ENCODE measurements at places on chromosomes 16 and 17.

GRCh38 chr17:51507444-51507843, 247.1 kb downstream of the UTP18 start:
- no peak for DNase-seq

GRCh38 chr17:39950871-39951348, 11.9 kb upstream of the GSDMA start:
- peak; percentile 3 for DNase-seq

- DNase-seq = peak; percentile 86
These were observed 120.1 kb downstream of the CYLD start for GRCh38 chr16:50861970-50862411.

DNA sequence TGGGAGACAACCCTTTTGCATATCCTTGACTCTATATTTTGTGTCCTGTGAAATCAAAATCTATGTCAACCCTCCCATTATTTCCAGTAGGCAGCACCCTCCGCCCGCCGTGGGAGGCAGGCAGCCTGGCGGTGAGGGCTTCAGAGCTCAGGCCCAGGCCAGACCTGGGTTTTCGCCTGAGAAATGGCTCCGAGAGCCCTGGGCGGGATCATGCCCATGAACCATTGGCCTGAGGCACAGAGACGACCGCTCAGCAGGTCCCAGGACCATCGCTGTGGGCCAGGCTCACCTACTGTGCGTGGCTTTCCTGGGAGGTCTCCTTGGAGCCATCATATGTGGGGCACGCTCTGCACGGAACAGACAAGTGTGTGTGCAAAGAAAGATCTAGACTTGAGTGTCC, 6.3 kb upstream of the SLC38A8 start:
- no peak for DNase-seq

DNA sequence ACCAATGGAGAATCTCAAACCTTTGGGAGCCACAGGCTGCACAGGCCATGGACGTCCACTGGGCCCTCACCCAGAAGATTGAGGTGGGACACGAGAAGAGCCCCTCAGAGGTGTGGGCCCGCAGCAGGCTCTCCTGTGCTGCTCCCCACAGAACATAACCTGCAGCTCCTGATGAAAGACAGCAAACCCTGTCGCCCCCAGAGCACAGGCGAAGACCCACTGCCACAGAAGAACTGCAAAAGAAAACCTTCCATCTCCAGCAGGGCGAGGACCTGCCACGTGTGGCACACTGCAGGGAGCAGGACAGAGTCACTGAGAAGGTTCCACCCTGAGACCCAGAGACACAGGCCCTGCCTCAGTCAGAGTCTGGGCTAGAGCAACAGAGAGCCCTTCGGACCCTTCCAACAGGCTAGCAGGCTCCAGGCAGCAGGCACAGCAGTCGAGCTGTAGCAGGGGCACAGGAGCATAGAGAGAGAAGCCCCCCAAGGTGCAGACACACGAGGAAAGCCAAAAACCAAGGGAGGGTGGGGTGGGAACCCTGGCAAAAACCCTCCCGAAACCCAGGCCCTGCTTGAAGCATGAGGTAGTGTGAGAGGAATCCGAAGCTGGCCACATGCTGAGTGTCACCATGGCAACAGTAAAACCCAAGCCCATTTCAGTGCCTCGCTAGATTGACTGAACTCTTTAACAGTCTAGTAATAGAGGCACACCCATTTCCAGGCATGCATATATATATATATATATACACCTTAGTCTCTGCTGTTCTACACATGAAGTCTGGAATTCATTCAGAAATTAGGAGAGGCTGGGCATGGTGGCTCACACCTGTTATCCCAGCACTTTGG, 60.0 kb upstream of the CHMP6 start:
- DNase-seq = peak; percentile 90

- DNase-seq = no peak
These were observed 15.9 kb upstream of the MEIOB start for GRCh38 chr16:1887711-1888354.

DNA sequence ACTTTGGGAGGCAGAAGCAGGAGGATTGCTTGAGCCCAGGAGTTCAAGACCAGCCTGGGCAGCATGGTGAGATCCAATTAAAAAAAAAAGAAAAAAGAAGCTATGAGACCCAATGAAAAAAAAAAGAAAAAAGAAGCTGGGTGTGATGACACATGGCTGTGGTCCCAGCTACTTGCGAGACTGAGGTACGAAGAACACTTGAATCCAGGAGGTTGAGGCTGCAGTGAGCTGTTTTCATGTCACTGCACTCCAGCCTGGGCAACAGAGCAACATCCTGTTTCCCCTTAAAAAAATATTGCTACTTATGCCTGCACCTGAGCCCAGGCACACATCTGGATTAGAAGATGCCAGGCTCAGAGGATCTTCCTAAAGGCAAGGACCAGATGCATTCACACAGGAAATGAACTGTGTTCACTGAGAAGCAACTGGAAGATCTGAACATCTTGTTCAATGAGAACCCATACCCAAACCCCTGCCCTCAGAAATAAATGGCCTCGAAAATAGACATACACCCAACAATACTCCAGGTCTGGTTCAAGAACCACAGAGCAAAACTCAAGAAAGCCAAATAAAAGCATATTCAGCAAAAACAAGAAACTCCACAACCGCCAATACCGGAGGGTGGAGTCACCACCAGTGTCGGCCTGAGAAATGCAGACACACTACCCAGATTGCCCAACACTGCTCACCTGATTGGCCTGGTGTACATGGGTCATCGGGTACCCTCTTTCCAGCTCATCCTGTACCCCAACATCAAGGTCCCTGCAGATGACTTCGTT, 4.4 kb downstream of the RNF135 start:
- DNase-seq = no peak

DNA sequence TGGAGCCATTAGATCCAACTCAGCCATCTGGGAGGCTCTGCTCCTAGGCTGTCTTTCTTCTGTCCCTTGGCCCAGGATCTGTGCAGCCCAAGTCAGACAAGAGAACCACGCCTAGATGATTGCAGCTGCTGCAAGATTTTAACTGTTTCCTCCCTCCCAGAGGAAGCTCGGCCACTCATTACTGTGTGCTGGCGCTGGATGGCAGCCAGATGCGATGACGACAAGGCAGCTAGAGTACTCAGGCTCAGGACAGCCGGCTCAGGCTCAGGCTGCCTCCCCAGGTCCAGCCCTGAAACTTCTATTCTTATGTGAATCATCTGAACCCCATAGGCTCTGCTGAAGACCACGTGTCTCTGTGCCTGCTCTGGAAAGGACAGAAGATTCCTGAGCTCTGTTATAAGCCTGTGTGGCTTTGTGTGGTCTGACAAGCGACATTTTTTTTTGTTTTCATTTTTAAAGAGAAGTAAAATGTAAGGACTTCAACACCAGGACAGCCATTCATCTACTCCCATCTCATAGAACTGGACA, 32.1 kb upstream of the FBXW10B start:
- peak; percentile 99 for DNase-seq

- DNase-seq = peak; percentile 75
These were observed at the start of gene STAT5B for GRCh38 chr17:42276359-42276608. STAT5B (minus strand) TSS chr17:42276391; CDS start chr17:42232127, 44,264 bp downstream.

- no peak for DNase-seq
These were observed 39.5 kb upstream of the ATP2A3 start for GRCh38 chr17:4003501-4004421.

DNA sequence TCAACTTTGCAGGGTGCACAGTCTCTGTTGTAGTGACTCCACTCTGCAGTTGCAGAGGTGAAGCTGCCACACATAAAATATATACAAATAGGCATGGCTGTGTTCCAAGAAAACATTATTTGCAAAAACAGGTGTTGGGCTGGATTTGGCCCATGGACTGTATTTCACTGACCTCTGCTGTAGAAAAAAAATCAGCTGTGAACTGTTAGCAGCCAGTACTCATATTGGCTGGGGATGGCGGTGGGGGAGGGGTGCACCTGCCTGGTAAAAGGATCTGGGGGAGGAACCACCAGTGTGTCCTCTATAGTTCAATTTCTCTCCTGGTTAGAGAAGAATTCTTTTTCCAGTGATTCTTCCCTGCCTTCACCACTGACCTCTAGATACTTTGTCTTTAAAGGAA, 50.0 kb downstream of the SHISA9 start:
- no peak for DNase-seq

DNA sequence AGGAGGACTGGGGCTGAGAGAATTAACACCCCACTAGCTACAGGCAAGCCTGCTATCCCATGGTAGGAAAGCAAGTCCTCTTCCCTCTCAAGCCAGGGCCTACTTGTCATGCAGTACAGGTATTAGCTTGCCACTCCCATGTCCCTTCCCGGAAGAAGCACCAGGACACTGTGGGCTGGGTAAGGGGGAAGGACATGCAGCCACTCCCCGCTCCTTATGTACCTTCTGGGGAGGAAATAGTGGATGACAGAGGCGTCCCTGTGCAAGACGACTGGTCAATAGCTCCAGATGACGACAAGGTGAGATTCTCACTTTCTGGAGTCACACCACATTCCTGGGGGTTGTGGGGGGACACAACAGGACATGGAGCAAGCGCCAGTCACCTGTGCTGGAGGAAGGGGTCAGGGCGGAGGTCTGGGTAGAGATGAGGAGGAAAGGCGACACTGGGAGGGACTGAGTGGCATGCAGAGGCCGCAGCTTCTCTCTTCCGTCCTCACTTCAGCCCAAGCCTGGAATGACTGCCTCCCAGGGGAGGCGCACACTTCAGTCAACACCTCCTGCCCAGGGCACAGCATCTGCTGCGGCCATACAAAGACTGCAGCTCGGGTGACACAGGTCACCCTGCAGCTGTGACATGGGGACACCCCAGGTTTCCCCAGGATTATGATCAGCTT, 15.1 kb upstream of the FOXJ1 start:
- DNase-seq = no peak

- no peak for DNase-seq
These were observed 33.0 kb upstream of the PRKCB start for GRCh38 chr16:23802776-23803175.

DNA sequence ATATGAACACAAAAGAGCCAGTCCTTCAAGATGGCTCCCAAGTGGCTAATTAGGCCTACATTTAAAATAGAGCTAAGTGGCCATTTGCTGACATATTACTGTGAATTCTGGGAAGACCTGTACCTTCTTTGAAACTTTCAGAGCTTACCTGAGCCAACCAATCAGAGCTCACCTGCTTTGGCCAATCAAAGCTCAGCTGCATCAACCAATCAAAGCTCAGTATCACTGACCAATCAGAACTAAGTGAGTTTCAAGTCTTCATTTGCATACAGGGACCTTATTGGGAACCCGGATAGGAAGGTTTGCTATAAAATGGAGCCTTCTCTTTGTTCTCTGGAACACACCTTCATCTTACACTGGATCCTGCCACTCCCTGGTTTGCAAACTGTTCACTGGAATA, 63.7 kb downstream of the FOXL1 start:
- DNase-seq = no peak

GRCh38 chr16:67150833-67151396, at the start of gene B3GNT9:
B3GNT9 (minus strand) TSS chr16:67150998; CDS start chr16:67150485, 513 bp downstream.
- peak; percentile 80 for DNase-seq

DNA sequence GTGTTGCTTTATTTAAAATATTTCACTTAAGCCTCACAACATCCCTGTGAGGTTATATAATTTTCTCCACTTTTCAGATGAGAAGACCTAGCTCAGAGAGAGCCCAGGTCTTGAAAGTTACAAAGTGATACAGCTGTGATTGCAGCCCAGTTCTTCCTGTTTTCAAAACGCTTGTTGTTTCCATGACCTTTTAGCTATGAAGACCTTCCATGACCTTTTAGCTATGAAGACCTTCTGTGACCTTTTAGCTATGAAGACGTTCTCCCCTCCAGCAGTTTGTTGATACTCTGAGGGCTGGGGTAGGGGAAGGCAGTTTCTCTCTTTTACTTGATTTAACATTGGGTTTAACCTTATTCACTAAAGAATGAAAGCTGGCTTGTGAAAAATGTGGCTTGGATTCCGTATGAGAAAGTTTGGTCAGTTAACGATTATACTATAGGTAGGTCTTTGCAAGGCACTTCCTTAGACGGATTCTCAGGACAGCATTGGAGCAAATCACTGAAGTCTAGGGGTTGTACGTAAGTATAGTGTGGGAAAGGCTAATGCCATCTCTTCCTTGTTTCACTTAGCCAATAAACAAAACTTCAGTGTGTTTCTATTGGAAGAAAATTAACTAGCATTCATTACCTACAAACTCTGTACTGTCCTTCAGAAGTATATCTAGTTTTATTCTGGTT, 20.7 kb downstream of the PHKB start:
- DNase-seq = no peak

DNA sequence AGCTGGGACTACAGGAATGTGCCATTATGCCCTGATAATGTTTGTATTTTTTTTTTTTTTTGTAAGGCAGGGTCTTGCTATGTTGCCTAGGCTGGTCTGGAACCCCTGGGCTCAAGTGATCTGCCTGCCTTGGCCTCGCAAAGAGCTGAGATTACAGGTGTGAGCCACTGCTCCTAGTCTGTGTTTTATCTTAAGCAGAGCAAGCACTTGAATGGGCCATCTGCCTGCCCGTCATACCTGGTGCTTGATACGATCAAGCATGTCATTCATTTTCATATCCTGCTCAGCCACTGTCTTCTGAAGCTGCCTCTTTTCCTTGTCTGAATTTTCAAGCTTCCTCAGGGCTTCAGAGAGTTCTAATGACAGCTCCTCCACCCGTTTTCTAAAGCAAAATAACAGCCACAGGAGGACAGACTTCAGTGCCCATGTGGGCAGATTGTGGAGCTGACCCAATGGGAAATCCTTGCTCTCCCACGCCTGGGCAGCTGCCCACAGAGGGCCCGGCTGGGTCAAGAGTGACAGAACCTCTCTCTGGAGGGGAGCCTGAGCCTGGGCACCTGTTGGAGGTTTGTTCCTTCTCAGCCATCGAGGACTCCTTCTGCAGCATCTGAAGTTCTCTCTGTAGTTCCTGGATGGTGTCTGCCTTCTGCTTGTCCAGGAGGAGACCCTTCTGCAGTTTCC, 36.5 kb downstream of the DHX38 start:
- DNase-seq = no peak

GRCh38 chr17:75069783-75070182, 18.0 kb upstream of the SLC16A5 start:
- peak; percentile 26 for DNase-seq

DNA sequence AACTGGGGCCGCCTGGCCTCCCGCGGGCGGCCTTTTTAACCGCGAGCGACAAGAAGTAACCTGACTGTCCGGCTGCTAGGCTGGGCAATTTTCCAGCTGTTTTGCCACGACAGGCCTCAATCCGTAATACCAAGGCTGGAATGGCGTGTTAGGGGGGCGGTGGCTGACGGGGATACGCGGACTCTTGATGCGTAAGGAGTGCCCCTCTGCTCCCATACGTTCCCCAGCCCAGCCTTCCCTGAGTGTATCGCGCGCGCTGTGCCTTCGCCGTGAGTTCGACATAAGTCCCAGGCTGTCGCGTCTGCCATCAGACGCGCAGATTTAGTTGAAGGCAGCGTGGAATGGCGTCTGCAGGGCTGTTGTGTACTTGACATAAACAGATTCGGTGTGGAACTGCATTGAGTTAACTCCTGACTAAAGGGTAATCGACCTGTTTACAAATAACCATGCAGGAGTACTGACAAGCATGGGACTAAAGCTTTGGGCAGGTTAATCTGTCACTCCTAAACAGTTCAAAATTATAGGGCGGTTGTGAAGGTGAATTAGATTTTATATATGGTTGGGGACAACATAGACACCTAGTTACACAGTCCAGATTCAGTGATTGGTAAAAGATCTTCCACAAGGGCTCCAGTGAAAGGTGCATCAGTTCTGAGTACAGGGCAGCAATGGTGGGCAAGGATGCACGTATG, 16.6 kb upstream of the ERN1 start:
- peak; percentile 73 for DNase-seq

- DNase-seq = peak; percentile 71
These were observed 70.0 kb upstream of the PMFBP1 start for GRCh38 chr16:72241930-72242329.
